ENCODE measurements at places on chromosomes 4 and X.

GRCh38 chr4:176872461-176872860, 79.7 kb upstream of the VEGFC start:
- DNase-seq = no peak

- no peak for DNase-seq
Measured at GRCh38 chr4:152540293-152540674, 4.4 kb upstream of the FBXW7 start.

- no peak for DNase-seq
Measured at GRCh38 chr4:71367546-71367945, 28.7 kb downstream of the SLC4A4 start.

DNA sequence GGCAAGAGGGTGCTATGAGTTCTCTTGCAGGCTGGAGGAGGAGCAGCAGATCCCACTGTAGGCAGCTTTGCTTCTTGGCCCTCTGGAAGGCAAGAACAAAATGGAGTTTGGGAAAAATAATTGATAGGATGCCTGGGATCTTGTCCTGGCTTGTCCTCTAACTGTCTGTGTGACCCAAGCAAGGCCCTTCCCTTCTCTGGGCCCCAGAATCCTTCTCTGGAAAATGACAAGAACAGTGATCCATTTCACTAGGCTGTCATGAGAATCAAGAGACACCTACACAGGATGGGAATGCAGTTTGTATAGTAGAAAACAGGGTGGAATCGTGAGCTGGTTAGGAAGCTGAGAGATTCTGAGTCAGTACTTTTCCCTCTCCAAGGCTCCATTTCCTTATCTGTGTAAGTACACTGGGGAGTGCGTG, 133.3 kb downstream of the PJA1 start:
- no peak for DNase-seq

- no peak for DNase-seq
Measured at GRCh38 chr4:83272900-83273299, 11.7 kb downstream of the COQ2 start.

- no peak for DNase-seq
Measured at GRCh38 chrX:139751053-139751452, 43.1 kb upstream of the MCF2 start.

DNA sequence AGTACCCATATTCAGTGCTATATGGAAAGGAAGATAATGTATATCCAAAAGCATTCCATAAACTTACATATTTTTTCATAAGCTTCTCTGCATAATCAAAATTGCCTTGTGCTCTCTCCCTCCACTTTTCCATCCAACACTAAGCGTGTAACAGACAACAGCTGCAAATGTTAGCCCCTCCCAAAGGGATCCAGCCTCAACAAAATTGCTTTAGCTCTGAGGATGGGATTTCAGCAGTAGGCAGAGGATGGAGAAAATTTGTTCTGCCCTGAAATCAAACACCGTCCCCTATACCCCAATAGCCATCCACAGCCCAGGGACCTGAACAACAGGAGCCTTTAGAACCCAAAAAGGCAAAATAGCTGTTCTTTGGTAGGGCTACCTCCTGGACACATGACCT, 28.8 kb upstream of the FGF13 start:
- no peak for DNase-seq

- DNase-seq = no peak
Measured at GRCh38 chr4:7767966-7768365, 171.7 kb downstream of the AFAP1 start.

DNA sequence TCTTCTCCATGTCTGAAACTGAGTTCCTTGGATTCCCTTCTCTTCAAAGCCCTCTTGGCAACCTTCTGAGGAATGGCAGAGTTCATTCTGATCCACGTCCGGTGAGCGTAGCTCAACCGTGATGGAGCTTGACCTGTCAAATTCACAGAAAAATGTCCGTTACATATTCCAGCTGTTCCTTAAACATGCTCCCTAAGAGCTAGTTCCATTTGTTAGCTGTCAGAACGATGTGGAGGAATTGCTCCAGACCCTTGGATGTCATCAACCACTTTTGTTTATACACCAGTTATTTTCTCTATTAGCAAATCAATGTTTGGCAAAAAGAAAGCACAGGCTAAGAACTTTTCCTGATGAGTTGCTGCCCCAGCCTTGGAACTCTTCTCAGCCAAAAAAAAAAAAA, 50.1 kb downstream of the NHS start:
- DNase-seq = no peak

DNA sequence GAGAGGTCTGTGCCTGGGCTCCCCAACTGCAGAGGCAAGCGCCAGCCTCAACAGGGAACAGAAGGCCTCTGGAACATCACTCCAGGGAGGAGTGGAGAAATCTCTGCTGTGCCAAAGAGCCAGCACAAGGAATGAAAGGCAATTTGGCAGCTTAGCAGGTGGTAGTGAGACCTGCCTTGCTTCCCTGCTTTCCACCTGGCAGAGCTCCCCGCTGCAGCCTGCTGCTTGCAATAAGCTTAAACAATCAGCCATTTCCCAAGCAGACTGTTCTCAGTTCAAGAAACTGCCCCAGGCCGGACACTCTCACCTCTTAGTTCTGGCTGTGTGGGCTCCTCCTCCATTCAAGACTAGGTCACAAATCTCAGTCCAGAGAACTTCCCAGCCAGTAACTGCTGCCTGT, 370.6 kb downstream of the MAGEB5 start:
- no peak for DNase-seq

- DNase-seq = no peak
Measured at GRCh38 chr4:61590881-61591280, 390.8 kb downstream of the ADGRL3 start.

- no peak for DNase-seq
Measured at GRCh38 chr4:17368408-17368807, 143.5 kb downstream of the QDPR start.

- DNase-seq = no peak
Measured at GRCh38 chrX:118205421-118206395, 89.1 kb upstream of the KLHL13 start.

DNA sequence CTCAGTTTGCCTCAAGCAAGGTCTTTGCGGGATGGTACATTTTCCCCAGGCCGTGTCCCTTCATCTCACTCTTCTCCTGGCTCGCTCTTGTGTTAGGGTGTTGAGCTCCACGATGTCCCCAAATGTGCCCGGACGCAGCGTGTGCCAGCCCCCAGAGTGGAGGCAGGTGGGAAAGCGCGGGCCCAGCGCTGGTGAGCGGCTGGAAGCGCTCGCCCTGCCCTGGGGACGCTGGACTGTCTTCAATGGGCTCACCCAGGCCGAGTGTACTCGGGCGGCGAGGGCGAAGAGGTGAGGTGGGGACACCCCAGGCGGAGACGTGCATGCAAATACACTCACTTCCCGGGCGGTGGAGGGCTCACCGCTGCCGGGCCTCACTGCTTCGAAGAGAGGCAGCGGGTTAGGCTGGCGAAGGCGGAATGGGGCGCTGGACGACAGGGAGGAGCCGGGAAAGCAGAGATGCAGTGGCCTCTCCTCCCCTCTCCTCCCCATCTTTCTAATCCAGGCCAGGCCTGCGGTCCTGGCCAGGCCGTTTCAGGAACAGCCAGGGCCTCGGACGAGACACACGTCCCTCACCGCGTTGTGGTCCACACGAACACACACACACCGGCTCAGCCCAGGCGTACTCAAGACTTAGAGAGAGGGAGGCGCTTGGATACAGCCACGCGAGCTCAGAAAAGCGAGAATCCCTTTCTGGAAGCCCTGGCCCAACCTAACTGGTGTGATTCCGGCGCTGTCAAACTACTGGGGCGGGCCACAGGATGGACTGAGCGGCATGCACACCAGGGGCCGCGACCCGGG, 2.2 kb downstream of the NKX6-1 start:
- DNase-seq = no peak
